A549 treated with AZD2906 at 1 μM for 4 hours (cell line): ENCODE measurements at places on chromosomes 7 and 10. TPM values are rescaled to one million over a fixed set of nuclear protein-coding genes. Genes with fewer than 3 reads are reported as not detected.

EDRF1 gene
- 12.7 to 14.5 TPM (median 14.1 TPM) in 5 replicates for total RNA-seq

TDRD1 gene
- not detected in 5 replicates for total RNA-seq

ANKRD30A gene
- total RNA-seq: 0.49 to 0.92 TPM (median 0.66 TPM) in 5 replicates

GDF2 gene
- not detected in 5 replicates for total RNA-seq
